ENCODE measurements at places on chromosomes 4 and X. TPM values are rescaled to one million over a fixed set of nuclear protein-coding genes. Genes with fewer than 3 reads are reported as not detected.

The CHRNA9 gene
- not detected for total RNA-seq

The TEX13C gene
- not detected for total RNA-seq

The PAGE2B gene
- total RNA-seq, result not detected

The PPP1R2C gene
- not detected for total RNA-seq

The CNKSR2 gene
- 0.66 TPM for total RNA-seq

The AFP gene
- total RNA-seq, result 0.15 TPM

The FBXL5 gene
- total RNA-seq, result 146 TPM

Data from smooth muscle cell of trachea (primary cell).